Stimulated activated CD8-positive, alpha-beta memory T cell treated with anti-CD3 and anti-CD28 coated beads, Interleukin-4, amount 100 ng/mL, for 48 hours (primary cell): ENCODE measurements at places on chromosomes 2 and 18.

GRCh38 chr2:211408483-211408891, 852.1 kb downstream of the CPS1 start:
- no peak for DNase-seq

DNA sequence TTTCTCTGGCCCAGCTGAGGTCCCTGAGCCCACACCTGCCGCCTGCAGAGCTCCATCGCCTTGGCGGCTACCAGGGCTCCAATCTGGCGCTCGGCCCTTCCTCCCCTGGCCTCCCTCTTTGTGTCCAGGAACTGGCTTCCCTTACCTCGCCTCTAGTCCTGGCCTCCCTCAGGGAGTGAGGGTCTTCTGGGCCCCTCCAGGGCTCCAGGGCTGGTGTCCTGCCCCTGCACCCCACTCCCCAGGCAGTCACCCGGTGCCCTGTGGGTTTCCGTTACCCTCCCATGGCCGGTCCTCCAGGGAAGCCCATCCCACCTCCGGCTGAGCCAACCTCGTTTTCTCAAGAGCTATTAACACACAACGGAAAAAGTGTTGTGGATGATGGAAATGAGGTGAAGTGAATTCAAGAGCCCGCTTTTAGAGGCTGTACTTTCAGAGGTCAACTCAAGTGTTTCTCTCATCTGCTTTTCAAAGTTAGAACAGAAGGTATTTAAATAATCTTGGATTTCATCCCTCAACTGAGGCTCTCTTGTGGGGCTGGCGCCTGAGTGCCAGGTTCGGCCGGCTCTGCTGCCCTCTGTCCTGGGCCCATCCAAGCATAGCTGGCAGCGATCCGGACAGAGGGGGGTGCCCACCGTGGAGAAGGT, 131.9 kb downstream of the ASB1 start:
- DNase-seq = no peak

- DNase-seq = no peak
Measured at GRCh38 chr2:113050921-113051895, 1.5 kb downstream of the IL36B start.

GRCh38 chr2:195151711-195152110, 505.3 kb upstream of the SLC39A10 start:
- DNase-seq = no peak

DNA sequence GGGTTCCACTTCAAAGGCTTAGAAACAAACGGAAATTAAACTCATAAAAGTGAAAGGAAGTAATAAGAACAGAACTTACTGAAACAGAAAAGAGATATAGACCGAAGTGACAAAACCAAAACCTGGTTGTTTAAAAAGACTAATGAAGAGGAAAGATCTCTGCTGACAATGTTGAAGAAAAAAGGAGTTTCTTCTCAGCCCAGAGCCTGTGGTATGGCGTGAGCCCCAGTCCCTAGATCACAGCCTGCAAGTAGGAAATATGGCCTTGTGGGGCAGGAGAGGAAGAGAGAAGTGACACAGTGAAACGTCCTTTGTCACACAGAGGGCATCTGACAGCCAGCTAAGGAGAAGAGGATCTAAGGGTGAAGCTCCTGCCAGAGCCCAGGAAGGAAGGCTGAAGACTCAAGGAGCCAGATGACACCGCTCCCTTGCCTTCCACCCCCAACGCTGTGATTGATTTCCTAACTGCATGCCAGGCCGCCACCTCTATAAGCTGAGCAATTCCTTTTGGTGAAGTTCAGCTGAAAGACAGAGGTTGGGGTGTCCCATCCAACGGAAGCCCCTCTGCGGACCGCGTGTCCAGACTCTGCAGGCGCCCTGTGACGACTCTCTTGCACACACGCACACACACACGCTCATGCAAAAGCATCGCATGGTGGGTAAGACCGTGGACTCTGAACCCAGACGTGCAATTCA, 141.1 kb downstream of the HDAC4 start:
- DNase-seq = no peak

DNA sequence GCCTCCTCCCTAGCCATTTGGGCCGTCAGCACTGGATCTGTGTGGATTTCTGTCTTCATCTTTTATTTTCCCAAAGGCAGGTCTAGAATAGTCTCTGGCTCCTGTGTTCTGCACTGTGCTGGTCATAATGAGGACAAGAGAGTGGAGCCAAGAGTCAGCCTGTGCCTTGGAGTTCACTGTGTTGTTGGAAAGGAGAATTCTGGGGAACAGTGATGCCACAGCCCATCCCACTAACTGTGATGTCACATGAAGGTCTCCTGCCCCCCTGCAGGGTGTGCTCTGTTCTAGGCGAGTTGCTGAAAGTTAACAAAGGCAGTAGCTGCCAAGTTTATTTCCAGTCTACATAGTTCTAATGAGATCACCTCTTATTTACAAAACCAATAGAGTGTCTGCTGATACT, 248.5 kb downstream of the TPGS2 start:
- DNase-seq = no peak

DNA sequence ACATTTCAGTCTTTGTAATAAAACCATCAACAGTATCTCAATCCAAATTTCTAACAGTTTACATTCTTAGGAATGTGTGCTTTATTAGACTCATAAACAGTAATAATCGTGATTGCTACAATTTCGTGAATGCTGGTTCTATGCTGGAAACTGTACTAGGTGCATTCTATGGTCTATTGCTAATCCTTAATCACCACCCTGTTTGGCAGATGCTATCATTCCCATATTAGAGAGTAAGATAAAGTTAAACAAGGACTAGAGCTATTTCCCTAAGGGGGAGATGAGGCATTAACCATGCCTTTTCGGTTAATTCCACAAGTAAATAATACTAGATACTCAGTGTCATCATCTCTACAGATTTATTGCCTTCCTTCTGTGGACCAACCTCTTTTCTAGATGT, 244.0 kb downstream of the PAX3 start:
- no peak for DNase-seq

GRCh38 chr2:209324281-209324680, 99.6 kb upstream of the MAP2 start:
- no peak for DNase-seq

DNA sequence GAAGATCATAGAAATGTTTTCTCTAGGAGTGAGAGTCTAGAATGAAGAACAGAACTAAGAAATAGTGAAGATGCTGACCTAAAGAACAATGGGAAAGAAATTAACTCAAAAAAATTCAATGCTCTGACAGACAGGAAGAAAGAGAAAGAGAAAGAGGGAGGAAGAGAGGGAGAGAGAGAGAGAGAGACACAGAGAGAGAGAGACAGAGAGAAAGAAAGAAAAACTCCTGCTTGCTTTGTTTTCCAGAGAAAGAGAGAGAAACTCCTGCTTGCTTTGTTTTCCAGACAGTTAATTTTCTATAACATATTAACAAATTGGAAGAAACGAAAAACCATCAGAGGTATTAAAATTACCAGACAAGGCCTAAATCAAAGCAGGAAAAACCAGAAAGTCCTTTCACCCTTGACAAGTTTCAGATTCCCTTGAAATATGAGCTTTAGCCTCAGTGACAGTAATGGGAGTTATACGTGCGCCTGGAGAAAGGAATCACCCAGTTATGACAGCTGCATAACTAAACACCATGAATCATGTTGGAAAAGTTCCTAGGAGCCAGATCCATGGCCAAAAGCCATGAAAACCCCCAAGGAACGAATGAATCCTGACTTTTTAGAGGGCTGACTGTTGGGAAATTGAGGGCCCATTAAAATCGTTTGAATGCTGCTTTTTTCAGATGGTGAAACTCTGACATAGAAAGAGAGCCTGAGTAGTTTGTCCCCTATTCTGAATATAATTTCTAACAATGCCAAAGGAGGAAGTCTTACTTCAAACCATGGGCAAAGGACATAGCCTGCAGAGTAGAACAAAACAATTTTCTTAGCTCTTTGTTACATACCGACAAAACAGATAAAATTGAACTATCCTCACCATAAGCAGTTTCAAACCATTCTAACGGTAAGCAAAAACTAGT, 228.6 kb upstream of the CHST9 start:
- no peak for DNase-seq

DNA sequence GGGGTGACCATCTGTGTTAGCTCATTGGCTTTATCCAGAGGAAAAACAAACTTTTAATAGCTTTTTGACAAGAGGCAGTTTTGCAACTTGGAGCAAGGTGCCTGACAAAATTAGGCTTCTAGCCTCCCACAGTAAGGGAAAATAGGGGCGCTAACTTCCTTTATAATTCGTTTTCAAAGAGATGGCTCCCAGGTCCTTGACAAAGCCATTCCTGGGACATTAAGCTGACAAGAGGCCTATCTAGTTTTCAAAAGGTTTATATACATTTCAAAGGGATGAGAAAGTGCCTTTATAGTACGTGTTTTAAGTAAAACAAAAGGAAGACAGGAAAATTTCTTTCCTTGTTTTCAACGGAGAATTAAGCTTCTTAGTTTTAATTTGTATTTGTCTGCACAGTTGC, 159.4 kb upstream of the GCFC2 start:
- DNase-seq = no peak

DNA sequence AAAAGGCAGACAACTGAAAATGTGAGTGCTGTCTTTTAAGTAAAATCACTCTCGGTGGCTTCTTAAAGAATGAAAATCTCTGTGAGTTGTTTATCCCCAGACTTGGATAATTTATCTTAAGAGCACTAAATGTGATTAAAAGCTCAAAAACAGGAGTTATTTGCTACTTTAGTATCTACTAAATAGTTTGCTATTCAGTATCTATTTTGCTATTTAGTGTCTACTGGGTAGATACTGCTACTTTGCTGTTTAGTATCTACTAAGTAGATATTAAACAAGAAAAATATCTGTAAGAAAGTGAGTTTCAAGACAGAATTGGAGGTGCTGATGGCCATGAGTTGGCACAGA, 1.4 kb upstream of the KCNG3 start:
- DNase-seq = no peak

- DNase-seq = peak; percentile 83
Measured at GRCh38 chr2:43219383-43220228, 6.8 kb downstream of the ZFP36L2 start.
